ENCODE measurements at places on chromosomes 11 and 22. TPM values are rescaled to one million over a fixed set of nuclear protein-coding genes. Genes with fewer than 3 reads are reported as not detected.

The GUCD1 gene
- 209 TPM for total RNA-seq

The HBD gene
- total RNA-seq: not detected

- DNase-seq: no peak
Measured at GRCh38 chr11:128860571-128861361, 6.3 kb downstream of the KCNJ1 start.

- no peak for DNase-seq
Measured at GRCh38 chr11:126072801-126073594, 10.3 kb upstream of the CDON start.

Measured in H7 (cell line).